ENCODE measurements at places on chromosomes 2 and 18. TPM values are rescaled to one million over a fixed set of nuclear protein-coding genes. Genes with fewer than 3 reads are reported as not detected.

DNA sequence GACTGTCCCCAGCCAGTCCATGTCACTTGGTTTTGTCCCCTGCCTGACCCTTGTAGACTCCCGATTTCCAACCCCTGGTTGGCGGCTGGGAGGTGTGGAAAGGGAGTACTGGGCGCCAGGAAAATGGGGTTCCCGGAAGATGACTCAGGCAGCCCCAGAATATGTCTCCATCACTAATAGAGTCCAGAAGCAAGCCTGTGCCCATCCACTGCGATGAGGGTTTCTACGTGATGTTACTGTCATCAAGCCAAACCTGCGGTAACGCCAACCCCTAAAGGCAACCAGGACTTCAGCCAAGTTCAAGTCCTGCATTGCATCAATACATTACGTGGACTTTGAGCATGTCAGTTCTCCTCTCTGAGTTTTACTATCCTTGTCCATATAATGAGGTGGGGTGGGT is 62.0 kb upstream of the TAF1B start:
- no peak for DNase-seq

- DNase-seq: no peak
Measured at GRCh38 chr2:170141865-170142264, 36.1 kb upstream of the MYO3B start.

Gene CMPK2
- total RNA-seq: 10.6 TPM

DNA sequence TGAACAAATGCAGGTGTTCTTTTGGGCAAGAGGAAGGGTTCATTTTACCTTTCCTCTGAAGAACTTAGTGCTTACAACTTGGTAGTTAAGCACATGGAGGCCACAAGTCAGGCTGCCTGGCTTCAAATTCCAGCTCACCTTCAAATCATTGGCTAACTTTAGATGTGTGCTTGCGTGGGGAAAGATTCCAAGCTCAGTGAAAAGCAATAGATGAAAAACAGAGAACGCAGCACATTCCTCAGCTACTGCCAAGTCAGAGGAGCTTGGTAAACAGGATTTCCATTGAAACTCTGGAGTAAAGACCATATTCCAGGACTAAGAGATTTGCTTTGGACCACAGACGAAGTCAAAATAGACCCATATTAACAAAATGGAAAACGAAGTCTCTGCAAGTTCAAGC is 96.3 kb upstream of the ASB18 start:
- no peak for DNase-seq

- DNase-seq: no peak
Measured at GRCh38 chr2:237262838-237263771, 150.9 kb downstream of the COL6A3 start.

DNA sequence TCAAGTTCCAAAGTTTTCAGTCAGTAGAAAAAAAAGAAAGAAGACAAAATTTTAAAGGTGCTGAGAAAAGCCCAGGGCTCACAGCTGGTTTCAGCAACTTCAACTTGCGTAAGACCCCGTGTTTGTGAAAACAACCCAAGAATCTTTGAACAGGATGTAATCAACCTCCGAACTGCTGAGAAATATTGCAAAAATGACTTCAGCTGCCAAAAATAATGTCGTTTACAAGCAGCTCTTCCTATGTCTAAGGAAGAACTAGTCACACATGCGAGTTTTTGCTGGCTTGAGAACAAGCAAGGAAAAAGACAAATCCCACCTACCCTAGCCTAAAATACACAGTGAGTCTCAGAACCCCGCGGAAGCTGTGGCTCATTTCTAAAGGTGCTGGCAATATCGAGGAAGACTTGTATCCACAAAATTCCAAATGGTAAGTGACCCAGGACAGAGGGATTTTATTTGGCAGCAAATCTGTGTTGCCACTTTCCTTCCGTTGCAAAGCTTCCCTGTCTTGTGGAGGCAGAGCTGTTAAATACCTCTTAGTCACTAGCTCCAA is 59.8 kb upstream of the SLC8A1 start:
- no peak for DNase-seq

- no peak for DNase-seq
Measured at GRCh38 chr2:108855194-108855593, 68.6 kb downstream of the CCDC138 start.

GRCh38 chr2:80068038-80068731 is 236.4 kb downstream of the LRRTM1 start:
- no peak for DNase-seq

All from activated T-cell treated with anti-CD3 and anti-CD28 coated beads, Interleukin-2, amount 50 U/mL, for 72 hours (primary cell).